ENCODE measurements at places on chromosomes 12 and 14.
A peak's percentile ranks its signal among the peaks of the same experiment; 100 is the strongest.

DNA sequence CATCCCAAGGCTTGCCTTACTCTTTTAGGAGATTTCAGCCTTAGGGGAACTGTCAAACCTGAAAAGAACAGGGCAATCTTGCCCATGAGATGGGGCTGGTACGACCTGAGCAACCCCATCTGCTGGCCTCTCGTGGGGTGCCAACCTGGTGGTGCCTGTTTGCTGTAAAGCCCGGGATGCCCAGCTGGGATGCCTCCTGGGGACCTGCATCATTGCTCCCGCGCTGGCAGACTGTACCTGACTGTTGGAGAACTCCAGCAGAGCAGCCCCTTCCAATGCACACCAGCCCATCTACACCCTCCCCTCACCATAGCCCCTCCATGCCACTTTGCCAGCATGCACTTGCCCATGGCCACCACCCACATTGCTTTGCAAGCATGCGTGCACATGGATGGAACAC lies 335.7 kb downstream of the RPS29 start:
- no peak for DNase-seq

GRCh38 chr12:76310110-76310509 lies 38.1 kb downstream of the BBS10 start:
- no peak for DNase-seq

GRCh38 chr14:102979406-102979805 lies 56.9 kb downstream of the AMN start:
- DNase-seq, result no peak

DNA sequence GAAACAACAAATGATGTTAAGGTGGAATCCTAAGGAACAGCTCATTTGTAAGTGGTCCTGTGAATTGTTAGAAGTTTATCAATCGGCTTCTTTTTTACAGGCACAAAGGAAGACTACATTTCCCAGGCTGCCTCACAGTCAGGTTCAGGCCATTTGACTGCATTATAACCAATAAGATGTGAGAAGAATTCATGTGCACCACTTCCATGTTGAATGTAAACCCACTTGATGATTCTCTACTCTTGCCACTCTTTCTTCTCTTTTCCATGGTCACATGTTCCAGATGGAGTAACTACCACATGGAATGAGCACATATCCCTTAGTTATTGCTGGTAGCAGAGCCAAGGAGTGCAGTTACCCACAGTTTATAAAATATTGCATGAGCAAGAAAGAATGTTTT lies 67.1 kb upstream of the GZMB start:
- no peak for DNase-seq

GRCh38 chr14:105855893-105856675 lies 329.7 kb downstream of the TMEM121 start:
- no peak for DNase-seq

DNA sequence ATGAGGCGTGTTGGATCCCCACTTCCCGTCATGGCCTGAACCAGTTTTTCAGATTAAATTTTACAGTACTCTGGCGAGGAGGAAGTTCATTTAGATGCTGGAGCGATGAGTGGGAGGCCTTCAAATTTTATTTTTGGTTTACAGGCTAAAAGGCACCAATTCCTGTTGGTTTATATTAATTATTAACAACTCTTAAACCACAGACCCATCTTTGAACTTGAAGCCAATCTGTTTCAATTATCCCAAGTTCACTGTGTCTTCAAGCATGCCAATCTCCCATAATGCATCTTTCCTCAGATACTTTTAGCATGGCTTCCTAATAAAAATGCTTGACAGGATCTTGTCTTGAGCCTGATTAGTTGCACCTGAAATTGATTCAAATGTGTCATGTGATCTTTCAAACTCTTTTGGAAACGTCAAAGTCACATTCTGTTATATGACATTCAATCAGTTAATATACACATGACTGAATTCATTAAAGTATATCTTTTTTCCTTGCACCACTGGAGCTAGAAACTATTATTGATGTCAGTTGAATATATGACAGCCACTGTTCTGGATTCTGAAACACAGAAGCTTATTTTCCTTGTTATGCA lies 641.7 kb upstream of the TMEM132C start:
- DNase-seq, result no peak

- DNase-seq, result no peak
These were observed 26.2 kb downstream of the DIO3 start for GRCh38 chr14:101587441-101587911.

DNA sequence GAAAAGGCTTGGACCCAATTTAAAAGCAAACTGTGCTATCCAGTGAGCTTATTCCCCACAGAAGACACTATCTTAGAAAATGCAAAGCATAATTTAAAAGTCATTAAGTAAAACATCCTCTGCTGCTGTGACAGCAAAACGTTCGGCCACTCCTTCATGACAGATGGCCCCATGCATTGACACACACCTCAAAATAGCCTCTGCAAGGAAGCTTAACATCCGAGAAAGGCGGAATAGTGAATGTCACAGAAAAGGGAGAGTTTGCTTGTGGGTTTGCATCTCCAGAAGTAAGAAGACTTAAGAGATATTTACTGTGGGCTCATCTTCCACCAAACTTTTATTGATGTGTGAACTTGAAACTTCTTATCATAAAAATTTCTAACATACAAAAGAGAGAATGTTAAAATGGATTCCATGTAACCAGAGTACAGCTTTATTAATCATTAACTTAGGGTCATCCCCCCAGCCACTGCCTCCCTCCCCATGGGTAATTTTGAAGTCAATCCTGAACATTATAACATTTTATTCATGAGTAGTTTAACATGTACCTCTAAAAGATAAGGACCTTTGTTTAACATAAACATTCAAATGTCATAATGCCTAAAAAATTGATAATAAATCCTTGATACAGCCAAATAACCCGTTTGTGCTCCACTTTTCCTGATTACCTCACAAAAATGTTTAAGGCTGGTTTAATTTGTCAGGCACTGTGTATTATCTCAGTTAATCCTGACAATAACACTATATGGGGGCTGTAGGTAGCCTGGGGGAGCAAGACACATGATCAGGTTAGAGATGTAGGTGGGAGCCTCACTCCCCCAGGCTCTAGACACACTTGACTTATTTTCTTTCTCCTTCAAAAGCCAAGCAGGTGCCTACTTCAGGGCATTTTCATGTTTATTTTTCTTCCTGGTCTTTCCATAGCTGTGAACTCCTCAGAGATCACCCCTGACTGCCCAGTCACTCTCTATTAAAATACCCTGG lies 119.7 kb upstream of the TMCC3 start:
- no peak for DNase-seq

- DNase-seq, result no peak
These were observed 4.1 kb downstream of the CKB start for GRCh38 chr14:103518422-103519042.

DNA sequence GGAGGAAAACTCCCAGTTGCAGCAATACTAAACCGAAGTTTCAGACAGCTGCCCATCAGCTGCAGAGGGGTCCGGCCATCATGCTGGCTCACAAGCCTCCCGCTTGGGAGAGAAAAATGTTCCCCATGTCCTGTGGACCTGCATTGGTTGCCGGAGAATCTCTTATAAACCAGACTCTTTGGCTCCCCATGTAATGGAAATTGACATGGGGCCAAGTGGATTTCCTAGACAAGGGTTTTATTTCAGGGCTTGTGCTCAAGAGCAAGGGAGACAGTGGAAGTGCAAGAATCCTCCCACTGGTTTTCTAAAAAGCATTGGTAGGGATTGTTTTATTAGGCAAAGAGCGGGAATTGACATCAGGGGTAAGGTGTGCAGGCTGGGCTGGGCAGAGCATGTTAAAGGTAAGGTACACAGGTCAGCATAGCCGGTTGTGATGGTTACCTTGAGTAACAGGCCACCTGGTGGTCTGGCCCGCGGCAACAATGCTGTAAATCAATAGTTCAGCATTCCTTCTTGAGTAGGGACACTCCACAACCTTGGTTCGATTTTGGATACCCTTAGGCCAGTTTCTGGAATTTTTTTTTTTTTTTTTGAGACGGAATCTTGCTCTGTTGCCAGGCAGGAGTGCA lies 135.4 kb downstream of the UNC79 start:
- no peak for DNase-seq

GRCh38 chr12:132356691-132357622 lies 27.6 kb upstream of the GALNT9 start:
- no peak for DNase-seq

- no peak for DNase-seq
These were observed 699.7 kb upstream of the TBX3 start for GRCh38 chr12:115383668-115384067.

GRCh38 chr12:7486512-7486911 lies 17.1 kb downstream of the CD163 start:
- DNase-seq, result no peak

DNA sequence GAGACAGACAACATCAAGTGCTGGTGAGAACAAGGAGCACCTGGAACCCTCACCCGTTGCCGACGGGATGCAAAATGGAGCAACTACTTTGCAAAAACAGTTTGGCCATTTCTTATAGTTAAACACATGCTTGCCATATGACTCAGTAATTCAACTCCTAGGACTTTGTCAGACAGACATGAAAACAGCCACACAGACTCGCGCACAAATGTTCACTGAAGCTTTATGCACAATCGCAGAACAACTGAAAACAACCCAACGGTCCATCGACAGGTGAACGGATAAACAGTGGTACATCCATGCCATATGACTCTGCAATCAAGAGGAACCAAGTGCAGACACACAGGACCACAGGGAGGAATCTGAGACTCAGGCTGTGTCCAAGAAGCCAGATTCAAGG lies 30.8 kb downstream of the NCOR2 start:
- DNase-seq, result no peak

GRCh38 chr12:123387508-123388176 lies 3.7 kb downstream of the KMT5A start:
- DNase-seq, result no peak

DNA sequence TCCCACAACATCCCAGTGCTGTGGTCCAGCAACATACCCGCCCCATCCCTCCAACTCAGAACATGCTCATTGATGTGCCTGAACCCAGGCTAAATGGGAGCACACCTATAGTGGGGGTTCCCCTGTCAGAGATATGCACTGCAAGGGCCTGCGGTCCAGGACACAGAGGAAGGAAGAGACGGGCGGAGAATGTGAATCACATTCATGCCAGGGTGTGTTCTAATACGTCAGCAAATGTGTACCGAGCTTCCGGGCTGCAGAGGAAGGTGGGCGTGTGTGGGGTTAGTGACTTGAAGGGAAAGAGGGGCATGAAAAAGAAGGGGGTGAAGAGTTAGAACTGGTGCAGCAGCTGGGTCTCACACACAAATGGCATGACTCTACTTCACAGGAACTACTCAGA lies 83.7 kb downstream of the DPF3 start:
- DNase-seq, result peak; percentile 20

DNA sequence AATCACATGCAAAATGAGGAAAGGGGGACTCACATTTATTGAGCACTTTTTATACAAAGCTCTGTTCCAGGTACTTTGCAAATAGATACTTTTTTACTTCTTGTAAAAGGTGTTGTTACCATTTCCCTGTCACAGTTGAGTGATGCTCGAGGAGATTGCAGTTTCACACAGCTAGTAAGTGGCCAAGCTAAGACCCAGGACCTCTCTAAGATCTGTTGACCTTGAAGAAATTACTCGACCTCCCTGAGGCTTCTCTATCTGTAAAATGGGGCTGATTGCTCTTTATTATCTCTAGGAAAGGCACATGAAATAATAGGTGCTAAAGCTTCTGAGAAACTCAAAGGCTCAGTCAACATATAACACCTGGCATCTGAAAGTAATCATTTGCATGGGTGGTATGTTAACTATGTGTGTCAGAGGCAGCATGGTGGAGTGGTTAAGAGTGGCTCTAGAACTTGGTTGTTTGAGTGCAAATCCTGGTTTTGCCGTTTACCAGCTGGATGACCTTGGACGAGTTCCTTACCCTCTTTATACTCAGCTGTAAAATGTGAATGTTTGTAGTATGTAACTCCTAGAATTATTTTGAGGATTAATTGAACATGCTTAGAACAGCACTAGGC lies 41.5 kb downstream of the IFT81 start:
- DNase-seq, result no peak

GRCh38 chr12:81615026-81615588 lies 144.0 kb downstream of the PPFIA2 start:
- no peak for DNase-seq

DNA sequence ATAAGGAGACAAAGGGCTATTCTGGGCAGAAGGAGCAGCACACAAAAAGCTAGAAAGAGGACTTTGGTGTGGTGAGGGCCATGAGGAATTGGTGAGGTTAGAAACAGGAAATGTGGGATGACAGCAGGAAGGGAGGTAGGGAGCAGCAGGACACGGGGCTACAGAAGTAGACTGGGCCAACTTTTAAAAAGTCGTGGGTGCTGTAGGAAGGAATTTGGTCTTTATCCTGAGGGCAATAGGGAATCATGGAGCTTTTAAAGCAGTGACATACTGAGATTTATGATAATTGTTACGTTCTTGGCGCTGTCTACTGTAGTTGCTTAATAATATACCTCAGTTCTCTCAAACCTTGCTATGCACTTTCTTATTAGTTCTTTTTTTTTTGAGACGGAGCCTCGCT lies 8.2 kb upstream of the CHURC1 start:
- no peak for DNase-seq

DNA sequence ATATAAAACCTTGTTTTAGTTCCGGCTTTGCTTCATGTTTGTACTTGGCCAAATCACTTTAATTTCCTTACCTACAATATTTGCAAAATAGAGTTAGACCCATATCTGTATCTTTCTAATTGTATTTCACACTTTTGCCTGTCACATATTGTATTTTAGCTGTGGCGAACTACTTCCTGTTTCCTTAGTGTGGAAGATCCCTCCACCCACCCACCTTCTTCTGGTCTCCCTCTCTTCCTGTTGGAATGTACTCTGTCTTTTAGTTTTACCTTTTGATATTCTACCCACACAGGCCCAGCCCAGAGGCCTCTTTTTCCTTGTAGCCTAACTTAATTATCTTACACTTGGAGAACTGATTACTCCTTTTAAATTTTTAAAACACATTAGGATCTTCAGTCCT lies 78.2 kb downstream of the SCN8A start:
- DNase-seq, result no peak

DNA sequence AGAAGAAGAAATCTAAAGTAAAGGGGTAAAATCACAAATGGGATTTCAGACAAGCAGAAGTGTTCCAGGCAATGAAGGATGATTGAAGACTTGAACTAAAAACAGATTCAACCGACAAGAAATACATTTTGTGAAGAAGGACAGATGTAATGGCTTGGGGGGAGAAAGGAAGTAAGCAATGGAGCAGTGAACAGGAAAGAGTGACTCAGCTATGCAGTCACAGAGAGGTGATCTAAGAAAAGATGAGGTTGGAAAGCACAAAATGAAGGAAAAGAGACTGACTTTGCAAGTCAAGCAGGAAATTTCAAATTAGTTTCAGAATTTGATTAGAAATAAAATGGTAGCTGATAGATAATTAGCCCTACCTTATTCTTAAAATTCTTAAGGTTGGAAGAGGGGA lies 66.5 kb downstream of the PUS7L start:
- no peak for DNase-seq

- no peak for DNase-seq
These were observed 6.0 kb downstream of the DMAC2L start for GRCh38 chr14:50318031-50318626.
